GM19239 (cell line): ENCODE measurements at places on chromosomes 12 and 14.
A peak's percentile ranks its signal among the peaks of the same experiment; 100 is the strongest.

- DNase-seq: peak; percentile 14
These were observed 21.5 kb upstream of the GNS start for GRCh38 chr12:64780531-64781279.

DNA sequence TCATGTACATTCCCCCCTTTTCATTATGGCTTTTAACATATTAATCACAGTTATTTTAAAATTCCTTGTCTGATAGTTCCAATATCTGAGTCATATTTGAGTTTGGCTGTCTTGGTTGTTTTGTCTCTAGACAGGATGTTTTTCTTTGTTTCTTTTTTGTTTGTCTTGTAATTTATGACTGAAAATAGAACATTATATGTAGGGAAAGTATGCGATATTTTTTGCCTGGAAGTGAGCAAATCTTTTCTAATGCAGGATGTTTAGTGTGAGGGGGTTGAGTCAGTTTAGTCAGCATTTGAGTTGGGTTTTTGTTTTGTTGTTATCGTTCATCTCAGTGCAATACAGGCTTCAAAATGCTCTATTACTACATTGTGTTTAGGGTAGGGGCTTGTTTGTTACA is 239.7 kb downstream of the SNAPC1 start:
- no peak for DNase-seq

DNA sequence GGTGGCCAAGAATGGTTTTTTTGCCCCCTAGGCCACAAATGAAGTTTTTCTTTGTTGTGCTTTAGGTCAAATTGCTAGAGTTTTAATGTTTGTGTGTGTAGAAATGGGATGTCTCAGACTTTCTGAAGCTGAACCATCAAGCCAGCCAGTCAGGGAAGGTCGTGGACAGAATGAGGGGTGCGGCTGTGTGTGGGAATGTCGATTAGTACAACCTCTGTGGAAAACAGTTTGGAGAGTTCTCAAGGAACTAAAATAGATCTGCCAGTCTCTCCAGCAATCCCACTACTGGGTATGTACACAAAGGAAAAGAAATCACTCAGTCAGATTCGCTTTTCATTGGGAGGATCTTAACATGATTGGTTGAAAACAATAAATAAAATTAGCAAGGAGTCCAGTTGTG is 44.5 kb downstream of the ACACB start:
- DNase-seq: no peak

- no peak for DNase-seq
These were observed 42.0 kb upstream of the TOMM20L start for GRCh38 chr14:58353516-58354299.

GRCh38 chr12:123269896-123270213 is 1.8 kb downstream of the CDK2AP1 start:
- no peak for DNase-seq

DNA sequence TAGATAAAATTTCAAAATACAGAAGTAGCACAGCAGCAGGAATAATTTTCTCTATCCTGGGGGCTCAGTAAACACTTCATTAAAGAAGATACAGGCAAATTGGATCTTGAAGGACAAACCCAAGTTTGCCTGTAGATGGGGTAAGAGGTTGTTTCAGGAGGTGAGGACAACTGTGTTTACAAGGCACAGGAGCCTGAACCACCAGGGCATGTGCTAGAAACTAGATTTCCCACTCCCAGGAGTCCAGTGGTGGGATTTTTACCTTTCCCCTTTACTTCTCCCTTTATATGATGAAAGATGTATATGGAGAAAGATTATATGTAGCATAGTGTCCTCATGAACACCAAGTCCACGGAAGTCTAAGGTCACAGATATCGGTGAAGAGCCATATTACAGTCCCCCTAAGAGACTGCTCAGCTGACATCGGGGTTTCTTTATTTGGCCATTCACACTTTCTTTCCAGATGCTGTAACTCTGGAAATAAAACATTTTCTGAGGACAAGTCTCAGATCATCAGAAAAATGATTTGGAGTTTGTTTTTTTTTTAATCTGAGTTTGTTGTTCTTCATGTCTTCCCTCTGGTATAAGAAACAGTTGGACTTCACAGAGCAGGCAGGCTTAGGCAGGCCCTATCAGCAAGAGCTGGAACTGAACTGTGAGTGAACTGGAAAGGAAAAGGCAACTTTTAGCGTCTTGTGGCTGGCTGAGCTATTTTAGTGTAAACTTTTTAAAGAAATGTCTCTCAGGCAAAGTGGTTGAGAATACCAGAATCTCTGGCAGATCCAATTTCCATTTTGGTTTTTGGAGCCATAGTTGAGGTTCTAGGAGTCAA is 8.0 kb upstream of the EVL start:
- peak; percentile 57 for DNase-seq

DNA sequence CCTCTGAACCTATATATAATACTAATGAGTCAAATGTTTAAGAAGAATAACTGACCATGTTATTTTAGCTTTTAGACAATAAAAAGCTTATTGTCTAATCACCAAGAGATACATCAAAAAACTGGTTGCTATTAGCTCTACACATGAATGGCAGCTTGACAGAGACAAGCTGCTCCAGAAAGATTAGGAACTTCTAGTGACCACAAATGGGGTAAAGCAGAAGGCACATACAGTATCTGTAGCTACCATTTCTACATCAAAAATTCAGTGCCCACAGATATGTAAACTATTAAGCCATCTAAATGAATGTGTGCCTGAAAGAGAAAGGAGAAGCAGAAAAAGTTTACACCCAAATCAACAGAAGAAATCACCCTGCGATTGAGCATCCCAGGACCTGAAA is 2.4 kb downstream of the AREL1 start:
- no peak for DNase-seq

GRCh38 chr14:50347521-50347920 is 35.4 kb downstream of the DMAC2L start:
- no peak for DNase-seq

DNA sequence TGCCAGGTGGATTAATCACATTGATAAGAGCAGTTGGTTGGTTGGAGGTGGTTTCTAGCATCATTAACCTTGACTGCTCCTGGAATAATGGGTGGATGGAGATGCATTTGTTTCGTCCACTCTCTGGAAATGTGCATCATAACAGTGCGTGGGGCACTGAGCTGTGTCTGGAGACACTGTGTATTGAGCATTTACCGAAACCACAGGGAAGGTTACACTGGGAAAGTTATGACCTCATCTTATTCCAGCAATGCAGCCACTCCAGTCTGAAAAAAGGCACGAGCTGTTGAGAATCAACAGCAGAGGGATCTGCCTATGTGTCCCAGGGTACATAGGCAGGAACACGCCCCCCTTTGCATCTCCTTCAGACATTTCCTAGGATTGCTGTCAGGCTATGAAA is 27.2 kb downstream of the RNFT2 start:
- no peak for DNase-seq

- no peak for DNase-seq
These were observed 21.6 kb upstream of the NR4A1 start for GRCh38 chr12:52029685-52030084.

GRCh38 chr12:116284396-116284795 is 6.9 kb upstream of the MED13L start:
- no peak for DNase-seq

- DNase-seq: no peak
These were observed 543.1 kb downstream of the LRFN5 start for GRCh38 chr14:42149609-42150261.

GRCh38 chr12:5232826-5233500 is 189.3 kb downstream of the KCNA5 start:
- DNase-seq: no peak

DNA sequence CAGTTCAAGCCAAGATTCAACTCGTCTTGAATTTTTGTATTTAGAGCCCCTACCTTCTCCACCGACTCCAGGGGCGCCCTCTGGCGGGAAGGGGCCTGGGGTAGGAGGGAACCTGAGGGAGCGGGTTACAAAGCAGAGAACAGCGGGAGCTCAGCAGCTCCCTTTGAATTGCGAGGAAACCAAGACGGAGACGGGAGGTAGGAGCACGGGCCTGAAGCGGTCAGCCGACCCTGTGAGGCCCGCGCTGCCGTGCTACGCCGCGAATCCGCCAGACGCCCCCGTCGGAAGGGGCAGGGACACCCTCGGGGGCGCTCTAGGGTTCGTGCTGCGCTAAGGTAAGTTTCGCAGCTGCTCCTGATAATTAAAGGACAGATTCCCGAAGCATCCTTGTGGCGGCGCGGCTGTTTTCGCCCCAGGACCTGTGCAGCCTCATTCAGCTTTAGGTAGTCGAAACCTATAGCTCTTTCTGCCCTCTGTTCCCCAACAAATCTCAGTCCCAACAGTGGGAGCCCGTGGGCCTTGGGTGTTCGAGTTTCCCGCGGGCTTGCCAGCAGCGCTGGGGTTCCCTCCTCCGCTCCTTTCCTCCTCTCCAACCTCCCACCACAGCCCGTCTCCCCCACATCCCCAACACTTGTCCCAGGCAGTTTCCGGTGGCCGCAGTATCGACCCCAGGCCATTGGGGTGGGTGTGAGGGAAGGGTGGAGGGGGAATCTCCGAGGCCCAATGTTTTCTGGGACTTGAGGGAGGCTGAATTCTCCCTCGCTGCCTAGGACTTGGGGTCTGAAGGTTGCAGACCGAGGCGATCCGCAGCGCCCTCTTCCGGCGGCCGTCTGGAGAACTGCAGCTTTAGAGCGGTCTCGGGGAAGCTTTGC is 5.1 kb upstream of the NKX2-1 start:
- peak; percentile 17 for DNase-seq

DNA sequence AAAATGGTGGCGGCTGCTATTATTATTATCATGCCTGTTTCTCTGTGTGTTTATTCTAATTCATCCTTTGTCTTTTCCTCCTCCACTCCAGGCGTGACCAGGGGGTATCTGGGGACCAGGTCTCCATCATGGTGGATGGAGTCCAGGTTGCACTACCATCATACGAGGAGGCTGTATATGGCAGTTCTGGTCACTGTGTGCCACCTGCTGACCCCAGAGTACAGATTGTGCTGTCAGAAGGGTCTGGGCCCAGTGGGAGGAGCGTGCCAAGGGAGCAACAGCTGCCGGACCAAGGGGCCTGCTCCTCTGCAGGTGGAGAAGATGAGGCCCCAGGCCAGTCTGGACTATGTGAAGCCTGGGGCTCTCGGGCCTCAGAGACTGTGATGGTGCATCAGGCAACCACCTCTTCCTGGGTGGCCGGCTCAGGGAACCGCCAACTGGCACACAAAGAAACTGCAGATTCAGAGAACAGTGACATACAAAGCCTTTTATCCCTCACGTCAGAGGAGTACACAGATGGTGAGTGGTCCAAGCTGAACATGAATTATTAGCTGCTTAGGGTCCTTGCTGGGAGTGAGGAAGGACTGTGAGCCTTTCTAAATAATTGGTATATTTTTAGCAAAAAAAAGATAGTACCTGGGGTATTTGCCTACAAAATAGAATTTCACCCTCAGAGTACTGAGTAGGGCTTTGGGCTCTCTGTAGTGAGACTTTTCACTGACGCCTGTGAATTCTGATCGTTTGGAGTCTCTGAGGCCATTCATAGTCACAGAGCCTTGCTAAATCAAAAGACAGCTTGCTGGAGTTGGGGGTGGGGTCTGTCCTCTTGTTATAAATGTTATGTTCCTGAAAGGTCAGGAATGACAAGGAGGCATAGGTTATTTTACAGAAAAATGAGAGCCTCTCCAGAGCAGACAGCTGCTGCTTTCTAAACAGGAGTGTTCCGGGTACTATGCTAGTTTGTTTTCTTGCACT is 58.1 kb upstream of the SRSF5 start:
- no peak for DNase-seq
